Left colon (tissue), 2 donors: ENCODE measurements at places on chromosomes 3 and 15. TPM values are rescaled to one million over a fixed set of nuclear protein-coding genes. Genes with fewer than 3 reads are reported as not detected.

DNA sequence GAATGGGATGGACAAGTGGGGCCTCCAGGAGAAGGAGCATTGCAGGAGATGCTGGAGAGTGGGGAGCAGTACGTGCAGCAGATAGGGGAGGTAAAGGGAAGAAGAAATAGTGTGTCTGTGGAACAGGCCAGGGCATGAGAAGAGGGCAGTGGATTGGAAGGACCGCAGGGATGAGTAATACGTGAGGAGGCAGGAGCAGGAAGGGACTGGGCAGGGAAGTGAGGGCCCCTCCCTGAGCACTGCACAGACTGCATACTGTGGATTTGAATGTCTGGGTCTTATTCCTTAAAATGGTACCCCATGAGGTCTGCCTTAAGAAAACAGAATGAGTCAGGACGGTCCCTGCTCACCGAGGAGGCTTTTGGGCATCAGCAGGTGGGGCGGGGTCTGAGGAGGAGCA lies 210.0 kb upstream of the NDN start:
- no peak for DNase-seq

GRCh38 chr3:29171043-29171990 lies 109.6 kb upstream of the RBMS3 start:
- DNase-seq = no peak

The DNAH12 gene
- 0.17 TPM for total RNA-seq

The C2CD4B gene
- total RNA-seq = 2.8 TPM

GRCh38 chr3:143220741-143221140 lies 101.2 kb downstream of the CHST2 start:
- DNase-seq = no peak

The FOXL2 gene
- not detected for total RNA-seq

The ALS2CL gene
- total RNA-seq = 39.2 TPM

DNA sequence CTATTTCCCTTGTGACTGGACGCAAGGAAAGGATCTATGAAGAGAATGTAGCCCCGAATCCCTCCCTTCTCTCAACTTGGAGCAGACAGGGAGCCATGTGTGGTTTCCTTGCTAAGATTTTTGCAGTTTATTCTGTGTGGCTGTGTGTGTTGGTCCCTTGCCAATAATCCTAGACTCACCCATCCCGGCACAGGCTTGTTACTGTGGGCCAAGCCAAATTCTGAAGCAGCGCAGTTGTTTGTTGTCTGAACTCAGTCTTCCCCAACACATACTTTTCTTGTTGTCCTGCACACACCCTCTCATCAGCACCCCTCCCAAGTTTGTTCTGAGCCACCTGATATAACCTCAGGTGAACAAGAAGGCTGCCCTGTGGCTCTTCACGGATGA lies 193.3 kb upstream of the CTDSPL start:
- no peak for DNase-seq

GRCh38 chr15:68643216-68643830 lies 64.5 kb downstream of the CORO2B start:
- no peak for DNase-seq

- peak; percentile 29 for DNase-seq
These were observed 48.1 kb downstream of the PTPN9 start for GRCh38 chr15:75531041-75531450.

GRCh38 chr3:85626662-85627061 lies 667.9 kb downstream of the CADM2 start:
- DNase-seq = no peak

GRCh38 chr3:192061426-192061825 lies 600.5 kb downstream of the PYDC2 start:
- DNase-seq = no peak

DNA sequence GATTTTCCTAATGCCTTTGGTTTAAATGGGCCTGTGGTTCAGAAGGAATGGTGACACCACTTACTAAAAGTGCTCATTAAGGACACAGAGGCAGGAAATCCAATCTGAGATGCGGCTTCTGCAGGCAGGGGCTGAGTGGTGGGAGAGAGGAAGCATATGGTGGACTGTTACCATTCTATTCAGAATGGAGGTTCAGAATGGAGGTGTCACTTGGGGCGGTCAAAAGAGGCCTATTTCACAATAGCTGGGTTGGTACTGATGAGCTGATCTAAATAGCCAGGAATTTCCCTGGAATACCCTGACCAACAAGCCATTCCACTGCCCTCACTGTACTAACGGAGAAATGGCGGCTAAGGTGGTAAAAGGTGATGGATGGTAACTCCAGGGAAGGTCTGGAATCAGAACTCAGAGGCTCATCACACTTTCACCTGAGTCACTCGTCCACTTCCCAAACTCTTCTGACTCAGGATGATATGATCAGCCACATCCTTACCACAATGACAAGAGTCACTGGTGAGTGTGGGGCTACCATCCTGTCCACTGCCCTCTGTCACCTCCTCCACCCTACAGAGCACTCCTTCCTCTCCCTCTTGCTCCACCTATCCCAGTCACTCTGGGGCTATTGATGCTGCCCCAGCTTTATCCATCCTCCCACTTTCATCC lies 15.7 kb downstream of the RFT1 start:
- no peak for DNase-seq

DNA sequence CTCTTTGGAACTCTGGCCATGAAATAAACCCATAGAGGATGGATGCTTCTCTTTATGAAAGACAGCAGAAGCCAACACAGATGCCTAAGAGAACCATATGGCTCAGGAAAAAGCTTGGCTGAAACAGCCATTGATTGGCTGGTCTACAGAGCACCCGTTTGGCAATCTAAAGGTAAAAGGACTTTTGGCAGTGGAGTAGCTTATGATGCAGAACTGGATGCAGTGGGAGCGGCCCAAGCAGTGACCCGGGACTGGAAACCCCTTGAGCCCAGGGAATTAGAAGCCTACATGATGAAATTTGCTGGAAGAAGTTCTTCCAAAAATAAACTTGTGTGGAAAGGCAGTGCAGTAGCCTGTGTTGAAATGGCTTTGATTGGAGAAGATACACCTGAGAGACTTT lies 360.2 kb downstream of the NR2F2 start:
- no peak for DNase-seq

- no peak for DNase-seq
These were observed 108.0 kb downstream of the SNRPN start for GRCh38 chr15:25062551-25063430.

GRCh38 chr3:139430493-139430892 lies 41.0 kb upstream of the COPB2 start:
- no peak for DNase-seq

The IQCF5 gene
- not detected for total RNA-seq

DNA sequence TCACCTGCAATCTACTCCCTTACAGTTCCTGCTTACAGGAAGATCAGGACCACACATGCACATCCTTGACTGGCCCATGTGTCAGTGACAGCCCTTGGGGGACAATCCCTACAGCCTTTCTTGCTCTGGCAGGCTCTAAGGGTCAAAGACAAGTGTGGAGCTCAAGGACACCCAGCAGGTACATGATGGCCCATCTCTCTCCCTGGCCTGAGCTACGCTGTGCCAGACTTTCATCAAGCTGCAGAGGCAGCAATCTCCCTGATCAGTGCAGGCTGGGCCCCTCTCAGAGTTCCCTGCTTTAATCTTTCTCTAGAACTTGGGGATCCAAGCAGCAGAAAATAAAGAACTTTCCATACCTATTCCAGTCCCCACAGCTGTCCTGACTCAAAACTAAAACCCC lies 2.6 kb downstream of the SEMA7A start:
- no peak for DNase-seq

DNA sequence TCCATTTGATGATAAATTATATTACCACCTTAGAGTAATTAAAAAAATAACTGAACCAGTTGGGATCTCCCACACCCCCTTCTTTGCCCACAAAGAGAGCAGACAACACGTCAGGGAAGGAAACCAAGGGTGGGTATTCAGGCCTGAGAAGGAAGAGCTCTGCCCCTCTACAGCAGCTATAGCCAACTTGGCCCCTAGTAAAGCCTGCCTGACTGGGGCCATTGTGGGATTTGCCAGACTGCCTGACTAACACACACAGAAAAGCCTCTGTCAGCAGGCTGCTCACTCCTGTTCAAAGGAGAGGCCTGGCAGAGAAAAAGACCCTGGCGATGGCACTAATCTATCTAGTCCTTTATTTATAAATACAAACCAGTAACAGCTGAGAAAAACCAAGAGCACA lies 41.4 kb downstream of the ATP8B4 start:
- DNase-seq = no peak

GRCh38 chr3:19446687-19447086 lies 298.4 kb downstream of the KCNH8 start:
- no peak for DNase-seq

- peak; percentile 63 for DNase-seq
These were observed at the start of gene RBMS3 for GRCh38 chr3:29280404-29281093. TSS of gene RBMS3 (plus strand) at chr3:29281071.
